Brain (organoid and tissue), 16 donors: ENCODE measurements at places on chromosomes 6 and 20.

- DNase-seq = no peak
Observed at GRCh38 chr6:112574190-112574589, 227.1 kb downstream of the RFPL4B start.

DNA sequence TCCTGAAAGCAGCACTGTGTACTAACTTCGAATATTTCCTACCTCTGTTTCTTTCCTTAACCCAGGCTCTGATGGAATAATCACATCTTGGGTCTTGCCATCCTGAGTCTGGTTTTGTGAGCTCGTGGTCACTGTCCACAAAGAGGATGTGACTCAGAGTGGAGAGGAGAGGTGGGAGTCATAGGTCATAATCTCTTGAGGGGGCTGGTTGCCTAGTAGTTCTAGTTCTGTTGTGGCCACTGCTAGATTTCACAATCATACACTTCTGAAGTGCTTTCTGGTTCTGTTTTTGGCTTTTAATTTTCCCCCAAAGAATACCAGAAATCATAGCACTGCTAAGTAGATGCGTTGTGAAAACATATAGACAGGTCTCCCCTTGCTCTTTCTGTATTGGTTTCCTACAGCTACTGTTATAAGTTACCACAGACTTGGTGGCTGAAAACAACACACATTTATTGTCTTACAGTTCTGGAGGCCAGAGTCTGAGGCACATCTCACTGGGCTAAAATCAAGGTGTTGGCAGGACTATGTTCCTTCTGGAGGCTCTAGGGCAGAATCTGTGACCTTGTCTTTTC lies 102.8 kb downstream of the NRSN1 start:
- no peak for DNase-seq

DNA sequence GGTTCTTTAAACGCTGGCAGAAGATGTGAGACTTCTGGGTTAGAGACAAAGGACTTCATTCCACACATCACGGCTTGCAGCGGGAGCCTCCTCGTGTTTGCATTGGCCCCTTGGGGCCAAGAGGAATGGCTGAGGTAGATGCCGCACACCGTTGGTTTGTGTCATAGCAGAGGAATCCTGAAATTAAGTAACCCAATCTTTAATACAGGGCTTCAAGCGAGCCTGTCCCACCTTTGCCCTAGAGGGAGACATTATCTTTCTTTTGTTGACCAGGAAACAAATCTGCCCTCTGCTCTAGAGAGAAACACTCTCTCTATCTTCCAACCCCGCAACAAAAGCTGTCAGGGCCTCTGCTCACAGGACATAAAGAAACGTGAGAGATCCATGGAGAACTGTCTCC lies 277.5 kb upstream of the ZFP64 start:
- DNase-seq = no peak

GRCh38 chr6:70221025-70221714 lies 81.7 kb downstream of the COL9A1 start:
- DNase-seq = peak; percentile 76

DNA sequence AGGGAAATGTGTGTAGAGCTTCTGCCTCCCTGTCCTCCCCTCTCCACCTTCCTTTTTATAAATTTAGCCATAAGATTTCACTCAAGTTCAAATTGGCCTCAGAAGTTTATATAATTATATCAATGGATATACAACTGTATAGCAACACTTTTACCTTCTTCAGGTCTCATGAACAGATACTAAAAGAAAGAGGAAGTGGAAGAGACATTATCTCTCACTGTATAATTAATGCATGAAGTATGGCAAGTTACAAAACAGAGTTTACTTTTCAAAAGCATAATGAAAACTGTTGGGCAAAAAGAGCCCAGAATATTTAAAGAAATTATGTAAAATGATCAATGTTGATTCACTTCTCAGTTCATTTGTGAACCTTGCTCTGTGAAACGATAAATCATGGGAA lies 99.7 kb downstream of the PDE7B start:
- no peak for DNase-seq

GRCh38 chr6:101806241-101806640 lies 412.7 kb downstream of the GRIK2 start:
- DNase-seq = no peak
